ENCODE measurements at places on chromosomes 16 and 17.

DNA sequence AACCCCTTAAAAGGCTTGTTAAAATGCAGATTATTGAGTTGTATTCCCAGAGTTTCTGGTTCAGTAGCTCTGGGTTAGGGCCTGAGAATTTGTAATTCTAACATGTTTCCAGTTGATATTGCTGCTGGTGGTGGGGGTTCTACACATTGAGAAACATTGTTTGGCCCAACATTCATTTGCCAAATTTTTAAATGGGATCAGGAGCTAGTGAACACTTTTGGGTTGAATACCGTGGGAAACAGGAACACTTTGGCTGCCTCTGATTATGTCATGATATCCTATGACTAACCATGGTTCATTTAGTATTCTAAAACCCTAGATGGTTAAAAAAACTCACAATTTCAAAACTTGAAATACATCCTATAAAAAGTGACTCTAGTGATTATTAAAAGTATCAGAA is 89.3 kb downstream of the RPGRIP1L start:
- no peak for DNase-seq

DNA sequence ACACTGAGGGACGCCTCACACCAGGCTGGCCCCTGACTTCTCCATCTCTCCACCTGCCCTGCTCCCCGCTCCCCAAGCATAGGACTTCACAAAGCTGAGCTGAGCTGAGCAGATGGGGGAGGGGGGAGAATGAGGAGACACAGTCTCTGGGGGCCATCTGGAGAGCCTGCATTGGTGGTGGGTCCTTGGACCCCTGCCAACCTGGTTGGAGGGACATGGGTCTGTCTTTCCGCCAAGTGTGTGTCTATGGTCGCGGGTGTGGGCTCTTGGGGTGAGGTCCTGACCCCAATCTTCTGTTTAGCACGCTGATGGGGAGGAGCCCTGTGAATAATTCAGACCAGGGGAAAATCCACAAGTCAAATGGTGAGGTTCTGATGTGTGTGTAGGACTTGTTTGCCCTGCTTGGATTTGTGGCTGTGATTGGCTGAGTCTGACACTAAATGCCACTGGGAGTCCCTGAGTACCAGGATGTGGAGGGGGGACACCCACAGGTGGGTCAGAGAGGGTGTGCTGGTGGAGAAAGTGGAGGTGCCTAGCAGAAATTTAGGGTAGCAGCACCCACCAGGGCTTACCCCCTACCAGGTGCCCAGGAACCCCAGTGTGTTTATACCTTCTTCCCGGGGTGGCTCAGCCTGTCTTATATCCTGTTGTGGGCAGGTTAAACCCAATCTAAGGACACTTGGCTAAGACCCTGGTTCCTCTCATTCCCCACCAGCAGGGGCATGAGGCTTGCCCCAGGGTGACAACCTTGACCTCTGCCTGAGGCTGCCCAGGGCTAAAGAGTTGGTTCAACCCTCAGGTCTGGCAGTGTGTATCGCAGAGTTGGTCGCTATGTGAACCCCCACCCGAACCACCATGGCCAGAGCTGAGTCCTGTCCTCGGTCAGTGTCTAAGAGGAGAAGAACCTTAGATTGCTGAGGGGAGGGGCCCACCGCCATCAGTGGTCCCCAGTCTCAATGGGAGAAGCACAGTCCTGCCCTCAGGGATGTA is 2.1 kb downstream of the FMNL1 start:
- no peak for DNase-seq

- no peak for DNase-seq
Observed at GRCh38 chr17:28828294-28829040, 14.1 kb downstream of the FAM222B start.

- DNase-seq: no peak
Observed at GRCh38 chr17:206941-207560, 25.6 kb upstream of the DOC2B start.

- DNase-seq: no peak
Observed at GRCh38 chr17:12410717-12411116, 255.0 kb upstream of the MYOCD start.
